ENCODE measurements at places on chromosomes 6 and 20.

DNA sequence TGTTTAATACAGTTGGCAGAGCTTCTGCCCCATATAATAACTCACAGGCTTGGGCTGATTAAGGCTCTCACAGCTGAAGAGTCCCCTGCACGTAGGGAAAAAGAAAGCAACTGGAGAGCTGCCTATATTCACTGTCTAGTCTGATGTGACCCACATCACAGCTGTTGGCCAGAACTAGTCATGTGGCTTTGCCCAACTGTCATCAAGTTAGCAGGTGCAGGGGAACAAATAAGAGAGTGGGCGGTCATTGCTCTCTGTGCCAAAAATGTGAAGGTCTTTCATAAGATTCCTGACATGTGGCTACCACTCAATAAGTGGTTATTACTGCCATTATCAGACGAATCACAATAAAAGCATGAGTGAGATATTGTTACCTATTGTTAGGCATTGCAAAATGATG lies 665.2 kb downstream of the DOK5 start:
- DNase-seq = no peak

DNA sequence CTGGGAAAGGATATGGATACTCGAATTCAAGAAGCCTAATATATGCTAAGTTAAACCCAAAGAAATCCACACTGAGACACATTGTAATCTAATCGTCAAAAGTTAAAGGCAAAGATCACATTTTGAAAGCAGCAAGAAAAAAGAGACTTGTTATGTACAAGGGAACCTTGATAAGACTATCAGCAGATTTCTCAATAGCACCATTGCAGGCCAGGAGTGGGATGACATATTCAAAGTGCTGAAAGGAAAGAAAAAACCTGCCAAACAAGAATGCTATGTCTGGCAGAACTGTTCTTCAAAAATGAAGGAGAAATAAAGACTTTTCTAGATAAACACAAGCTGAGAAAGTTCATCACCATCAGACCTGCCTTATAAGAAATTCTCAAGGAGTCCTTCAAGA lies 75.2 kb downstream of the COL21A1 start:
- no peak for DNase-seq

GRCh38 chr20:39825950-39826349 lies 863.1 kb downstream of the MAFB start:
- no peak for DNase-seq

DNA sequence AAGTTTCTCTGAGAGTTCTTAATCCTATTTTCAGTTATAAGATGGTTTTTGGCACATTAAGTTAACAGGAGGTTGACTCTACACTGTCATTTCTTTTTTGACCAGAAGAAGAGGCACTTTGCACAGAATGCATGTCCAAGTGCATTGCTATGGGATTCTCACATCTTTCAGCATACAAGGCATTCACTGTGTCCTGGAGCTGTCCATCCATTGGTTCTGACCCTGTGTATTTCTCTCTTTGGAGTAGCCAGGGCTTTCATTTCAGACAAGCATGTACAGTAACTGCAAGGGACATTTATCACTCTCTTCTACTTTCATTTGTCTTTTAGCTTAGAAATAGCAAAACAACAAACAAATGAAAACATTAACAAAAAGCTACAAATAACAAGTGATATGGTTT lies 275.1 kb upstream of the IMPG1 start:
- DNase-seq = no peak

DNA sequence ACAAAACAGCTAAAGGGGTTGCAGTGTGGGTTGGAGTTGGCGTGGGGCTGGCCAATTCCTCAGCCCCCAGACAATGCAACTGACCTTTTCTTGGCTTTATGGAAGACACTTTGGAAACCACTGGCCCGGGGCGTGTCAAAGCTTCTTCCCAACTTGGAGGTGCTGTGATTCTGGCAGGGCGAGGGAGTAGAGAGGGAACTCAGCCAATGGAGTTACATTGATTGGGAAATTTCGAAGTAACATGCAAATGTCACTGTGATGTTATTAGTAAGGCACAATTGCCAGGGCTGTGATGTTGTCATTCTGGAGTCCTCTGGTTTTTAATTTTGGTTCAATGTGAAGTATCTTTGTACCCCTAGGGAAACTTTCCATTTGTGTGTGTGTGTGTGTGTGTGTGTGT lies 41.5 kb upstream of the EPB41L1 start:
- no peak for DNase-seq

- DNase-seq = no peak
These were observed 24.9 kb upstream of the ITCH start for GRCh38 chr20:34337982-34338726.

DNA sequence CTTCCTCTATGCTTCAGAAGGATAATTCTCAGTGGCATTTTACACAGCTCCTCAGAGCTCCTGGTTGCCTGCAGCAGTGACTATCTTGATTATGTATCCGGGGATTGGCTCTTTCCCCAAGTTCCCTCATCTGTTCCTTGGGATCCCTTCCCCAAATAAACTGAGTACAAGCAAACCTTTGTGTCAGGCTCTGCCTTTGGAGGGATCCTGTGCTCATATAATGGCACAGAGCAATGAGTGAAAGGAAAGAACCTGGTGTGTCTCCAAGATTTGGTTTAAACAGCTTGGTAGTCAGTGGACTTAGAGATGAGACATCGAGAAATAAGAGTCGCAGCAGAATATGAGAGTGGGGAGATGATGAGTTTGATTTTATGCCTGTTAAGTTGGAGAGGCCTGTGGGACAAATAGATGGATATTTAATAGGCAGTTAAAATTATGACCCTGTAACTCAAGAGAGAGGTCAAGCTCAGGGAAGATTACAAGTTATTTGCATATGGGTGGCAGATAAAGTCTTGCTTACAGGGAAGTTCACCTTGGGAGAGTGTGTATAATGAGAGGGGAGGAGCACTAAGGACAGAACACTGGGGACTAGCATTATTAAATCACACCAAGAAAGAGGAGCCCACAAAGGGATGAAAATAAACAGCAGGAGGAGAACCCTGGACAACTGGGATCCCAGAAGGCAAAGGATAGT lies 44.1 kb upstream of the GCLC start:
- DNase-seq = no peak

DNA sequence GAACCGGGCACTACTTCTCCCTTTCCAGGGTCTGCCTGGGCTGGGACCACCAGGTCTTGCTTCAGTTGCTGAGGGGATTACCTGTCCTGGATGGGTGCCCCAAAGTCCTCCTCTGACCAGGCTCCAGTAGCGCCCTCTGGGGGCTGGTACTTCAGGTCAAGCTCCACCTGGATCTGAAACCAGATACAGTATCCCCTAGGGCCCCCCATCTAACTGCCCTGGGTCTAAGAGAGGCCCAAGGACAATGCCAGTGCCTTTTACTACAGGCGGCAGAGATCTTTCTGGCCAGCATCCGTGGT lies 11.2 kb upstream of the SPAG4 start:
- peak; percentile 18 for DNase-seq

DNA sequence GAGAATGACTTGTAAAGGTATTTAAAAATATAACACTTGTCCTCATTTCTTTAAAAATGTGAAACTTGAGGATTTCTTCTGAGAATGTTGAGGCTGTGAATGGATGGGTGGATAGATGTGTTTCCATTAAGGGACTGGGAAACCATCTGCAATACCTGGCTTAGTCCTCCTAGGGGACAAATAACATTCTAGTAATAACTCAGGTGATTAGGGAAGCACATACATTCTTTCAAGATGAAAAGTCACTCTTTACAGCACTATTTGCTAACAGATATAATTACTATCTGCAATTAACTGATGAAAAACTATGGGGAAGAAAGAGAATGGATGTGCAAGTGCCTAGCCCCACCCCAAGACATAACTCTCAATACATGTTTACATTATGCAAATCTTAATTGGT lies 542.3 kb downstream of the CD83 start:
- no peak for DNase-seq

- peak; percentile 71 for DNase-seq
These were observed 58.4 kb downstream of the PDE7B start for GRCh38 chr6:135909737-135910387.

DNA sequence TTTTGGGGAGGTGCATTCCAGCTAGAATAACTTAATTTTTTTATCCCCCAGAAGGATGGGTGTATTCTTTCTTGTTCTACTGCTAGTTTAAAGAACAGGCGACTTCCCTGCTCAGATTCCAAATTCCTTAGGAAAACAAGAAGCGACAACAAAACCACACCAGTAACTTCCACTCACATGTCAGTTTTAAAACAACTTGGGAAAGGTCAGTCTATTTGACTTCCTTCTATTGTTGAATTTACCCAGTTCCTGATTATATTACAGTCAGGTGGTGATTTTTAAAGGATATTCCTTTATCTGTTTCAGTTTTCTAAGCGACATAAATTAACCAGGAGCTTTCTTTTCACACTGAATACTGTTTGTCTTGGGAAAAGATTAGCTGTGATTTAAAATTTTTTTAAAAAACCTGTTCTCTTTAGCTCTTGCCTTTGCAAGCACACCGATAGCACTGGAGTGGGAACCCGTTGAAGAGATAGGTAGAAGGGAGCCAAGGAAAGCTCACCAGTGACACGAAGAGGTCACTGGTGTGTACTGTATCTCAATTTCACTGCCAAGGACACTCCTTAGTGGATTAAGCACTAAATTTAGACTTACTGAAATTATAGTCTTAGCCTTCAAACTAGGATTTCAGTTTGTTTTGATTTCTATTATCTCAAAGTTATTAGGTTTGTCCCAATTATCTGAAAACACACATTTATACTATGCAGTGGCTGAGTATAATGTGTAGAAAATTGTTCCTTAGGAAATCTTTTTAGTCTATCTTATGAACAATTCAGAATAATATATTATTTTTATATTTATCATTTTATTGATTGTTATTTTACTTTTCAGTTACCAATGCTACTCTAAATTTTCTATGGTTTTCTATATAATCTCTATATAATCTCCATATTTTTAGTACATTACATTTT lies 22.3 kb downstream of the MARCKS start:
- DNase-seq = no peak
